NCI-H1417 treated with DMSO at 0.1 percent for 48 hours (cell line): ENCODE measurements at places on chromosomes 7 and 10.

DNA sequence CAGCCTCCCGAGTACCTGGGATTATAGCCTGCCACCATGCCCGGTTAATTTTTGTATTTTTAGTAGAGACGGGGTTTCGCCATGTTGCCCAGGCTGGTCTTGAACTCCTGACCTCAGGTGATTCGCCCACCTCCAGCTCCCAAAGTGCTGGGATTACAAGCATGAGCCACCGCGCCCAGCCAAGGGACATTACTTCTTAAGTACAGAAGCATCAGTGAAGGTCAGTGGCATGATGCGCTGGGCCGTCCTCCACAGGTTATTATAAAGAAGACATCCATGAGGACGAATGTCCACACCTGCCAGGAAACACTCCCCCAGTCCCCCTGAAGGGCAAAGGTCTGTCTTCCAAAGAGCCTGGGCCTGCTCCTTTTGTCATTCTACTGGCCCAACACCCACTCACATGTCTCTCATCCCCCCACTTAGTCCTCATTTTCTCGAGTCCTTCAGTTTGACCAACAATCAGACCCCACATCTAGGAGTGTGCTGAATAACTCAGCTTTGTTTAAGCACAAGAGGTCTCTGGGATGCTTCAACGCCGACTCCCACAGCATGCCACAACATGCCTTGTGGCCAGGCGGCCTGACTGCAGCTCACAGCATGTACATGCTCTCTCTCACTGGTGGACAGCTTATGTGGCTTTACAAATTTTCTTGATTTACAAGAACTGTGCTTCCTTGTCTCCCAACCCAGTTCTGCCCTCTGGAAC, 73.0 kb downstream of the CTBP2 start:
- DNase-seq: no peak

- DNase-seq: no peak
Measured at GRCh38 chr7:68724965-68725364, 873.3 kb upstream of the AUTS2 start.

GRCh38 chr10:114631666-114632417, 26.2 kb downstream of the ABLIM1 start:
- DNase-seq: no peak

DNA sequence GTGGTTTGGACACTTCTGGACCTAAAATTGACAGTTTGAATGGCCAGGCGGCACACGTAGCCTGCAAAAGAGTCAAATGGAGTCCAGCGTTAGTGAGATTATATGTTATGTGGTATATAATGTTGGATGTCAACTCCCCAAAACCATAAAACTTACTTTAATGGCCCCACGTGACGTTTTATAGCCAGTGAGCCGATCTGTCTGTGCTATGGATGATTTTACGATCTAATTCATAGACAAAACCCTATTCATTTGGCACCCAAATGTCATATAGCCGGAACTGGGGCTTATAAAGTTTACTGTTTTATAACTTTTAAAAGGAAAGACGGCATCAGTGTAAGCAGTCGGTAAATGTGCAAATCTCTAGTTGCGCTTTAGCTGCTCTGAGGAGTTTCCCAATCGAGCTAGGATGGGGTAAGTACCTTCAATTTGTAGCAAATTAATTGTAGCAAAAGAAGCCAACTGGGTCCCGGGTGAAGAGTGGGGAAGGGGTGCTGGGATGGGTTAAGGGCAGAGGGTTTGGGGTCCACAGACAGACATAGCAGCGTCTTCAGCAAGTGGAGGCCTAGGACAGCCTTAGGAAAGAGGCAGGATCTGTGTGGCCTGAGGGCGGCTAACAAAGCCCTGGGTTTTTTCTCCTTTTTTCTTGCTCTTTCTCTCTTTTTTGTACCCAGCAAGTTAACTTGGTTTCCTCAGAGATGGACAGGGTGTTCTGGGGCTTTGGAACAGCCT, 3.2 kb downstream of the HOXA5 start:
- no peak for DNase-seq

DNA sequence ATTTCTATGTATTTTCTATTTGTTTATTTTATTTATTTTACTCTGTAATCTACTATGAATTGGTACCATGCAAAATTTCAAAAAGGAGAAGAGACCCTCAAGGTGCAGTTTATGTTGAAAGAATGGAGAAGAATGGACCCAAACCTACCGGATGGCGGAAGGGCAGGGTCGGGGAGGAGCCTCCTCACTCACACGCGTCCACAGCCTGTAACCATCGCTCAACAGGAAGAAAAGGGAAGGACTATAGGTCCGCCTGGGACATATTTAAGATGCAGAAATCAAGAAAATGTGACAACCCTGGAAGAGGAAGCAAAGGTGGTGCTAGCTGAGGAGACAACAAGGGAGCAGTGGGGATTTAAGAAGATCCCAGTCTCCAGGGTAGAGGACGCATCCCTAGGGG, 158.4 kb downstream of the COBL start:
- no peak for DNase-seq

GRCh38 chr7:18096087-18096486, 68.4 kb upstream of the PRPS1L1 start:
- DNase-seq: no peak

GRCh38 chr7:134996097-134996550, 9.8 kb downstream of the AGBL3 start:
- DNase-seq: no peak

DNA sequence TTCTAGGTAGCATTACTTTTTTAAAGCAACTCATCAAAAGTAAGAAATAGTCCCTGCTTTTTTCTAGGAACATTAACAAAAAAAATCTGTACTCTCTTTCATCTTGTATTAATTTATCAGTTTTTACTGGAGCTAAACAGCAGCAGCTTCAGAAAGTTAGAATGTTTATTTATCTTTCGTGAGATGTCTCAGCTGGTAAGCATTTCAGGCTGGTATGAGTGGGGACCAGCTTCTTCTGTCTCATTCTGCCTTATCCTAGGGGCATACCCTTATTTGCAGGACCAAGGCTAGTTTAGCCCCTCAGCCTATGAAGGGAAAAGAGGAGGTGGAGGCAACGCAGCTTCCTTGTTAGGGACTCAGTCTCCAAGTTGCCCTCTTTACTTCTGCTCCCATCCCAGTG, 35.1 kb downstream of the LANCL2 start:
- DNase-seq: no peak

DNA sequence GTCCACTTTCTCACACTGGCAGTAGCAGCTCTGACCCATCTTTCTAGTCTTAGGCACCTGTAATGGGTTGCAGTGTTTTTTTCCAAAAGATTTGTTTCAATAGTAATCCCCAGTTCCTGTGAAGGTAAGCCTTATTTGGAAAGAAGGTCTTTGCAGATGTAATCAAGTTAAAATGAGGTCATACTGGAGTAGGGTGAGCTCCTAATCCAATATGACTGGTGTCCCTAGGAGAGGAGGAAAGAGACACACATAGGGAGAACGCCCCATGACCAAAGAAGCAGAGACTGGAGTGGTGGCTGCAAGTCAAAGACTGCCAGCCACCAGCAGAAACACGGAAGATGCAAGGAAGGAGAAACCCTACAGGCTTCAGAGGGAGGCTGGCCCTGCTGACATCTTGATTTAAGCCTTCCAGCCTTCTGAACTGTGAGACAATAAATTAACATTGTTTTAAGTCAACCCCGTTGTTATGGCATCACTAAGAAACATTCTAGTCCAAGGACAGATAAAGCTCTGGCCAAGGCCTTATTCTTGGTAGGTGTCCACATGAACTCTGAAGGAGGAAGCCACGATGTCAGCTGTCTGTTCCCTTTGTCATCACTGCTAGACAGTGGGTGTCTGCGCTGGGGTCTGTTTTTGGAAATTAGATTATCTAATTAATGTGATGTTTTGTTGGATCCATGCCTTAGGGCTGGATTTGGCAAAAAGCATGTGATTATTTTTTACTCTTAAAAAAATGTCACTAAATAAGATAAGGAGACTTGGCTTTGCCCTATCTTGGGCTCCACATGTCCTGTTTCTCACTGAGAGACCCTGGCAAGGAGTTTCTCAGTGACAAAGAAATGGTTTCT, 214.9 kb downstream of the KCNMA1 start:
- no peak for DNase-seq

- DNase-seq: no peak
Measured at GRCh38 chr7:42074076-42074475, 162.9 kb downstream of the GLI3 start.

GRCh38 chr7:3899559-3899991, 598.5 kb downstream of the SDK1 start:
- DNase-seq: no peak

- DNase-seq: no peak
Measured at GRCh38 chr10:75632805-75633462, 201.5 kb downstream of the LRMDA start.

- no peak for DNase-seq
Measured at GRCh38 chr7:54161621-54162020, 380.6 kb upstream of the VSTM2A start.

GRCh38 chr10:66928776-66929175, 2.9 kb downstream of the LRRTM3 start:
- DNase-seq: no peak

- DNase-seq: no peak
Measured at GRCh38 chr10:73601486-73601921, 10.4 kb upstream of the USP54 start.

DNA sequence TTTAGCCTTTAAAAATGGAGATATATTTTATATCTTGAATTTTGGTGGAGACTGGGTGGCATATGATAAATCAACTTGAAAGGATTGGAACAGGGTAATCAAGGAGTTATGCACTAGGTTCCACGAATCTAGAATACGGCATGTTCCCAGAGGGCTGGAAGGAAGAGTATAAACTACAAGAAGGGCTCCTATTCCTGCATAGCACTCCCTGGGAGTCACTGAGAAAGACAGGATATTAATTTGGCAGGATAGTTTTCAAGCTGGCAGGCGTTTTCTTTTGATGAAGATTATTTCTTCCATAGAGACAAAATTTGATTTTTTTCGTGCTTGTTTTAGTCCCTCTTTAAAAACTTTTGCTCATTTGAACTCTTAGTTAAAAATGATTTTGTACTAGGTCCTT, 119.7 kb downstream of the VWC2 start:
- DNase-seq: no peak

DNA sequence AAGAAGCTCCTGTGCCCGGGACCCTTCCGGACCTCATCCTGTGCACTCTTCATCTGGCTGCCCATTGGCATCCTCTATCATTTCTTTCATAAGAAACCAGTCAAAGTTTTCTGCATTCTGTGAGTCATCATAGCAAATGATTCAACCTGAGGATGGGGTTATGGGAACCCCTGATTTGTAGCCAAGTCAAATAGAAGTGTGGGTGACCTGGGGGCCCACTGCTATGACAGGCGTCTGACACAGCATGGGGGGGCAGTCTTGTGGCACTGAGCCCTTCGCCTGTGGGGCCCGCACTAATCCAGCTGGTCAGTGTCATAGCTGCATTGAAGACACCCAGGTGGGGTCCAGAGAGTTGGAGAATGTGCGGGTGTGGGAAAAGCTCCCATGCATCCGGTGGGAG, 230.4 kb downstream of the USP6NL start:
- no peak for DNase-seq

DNA sequence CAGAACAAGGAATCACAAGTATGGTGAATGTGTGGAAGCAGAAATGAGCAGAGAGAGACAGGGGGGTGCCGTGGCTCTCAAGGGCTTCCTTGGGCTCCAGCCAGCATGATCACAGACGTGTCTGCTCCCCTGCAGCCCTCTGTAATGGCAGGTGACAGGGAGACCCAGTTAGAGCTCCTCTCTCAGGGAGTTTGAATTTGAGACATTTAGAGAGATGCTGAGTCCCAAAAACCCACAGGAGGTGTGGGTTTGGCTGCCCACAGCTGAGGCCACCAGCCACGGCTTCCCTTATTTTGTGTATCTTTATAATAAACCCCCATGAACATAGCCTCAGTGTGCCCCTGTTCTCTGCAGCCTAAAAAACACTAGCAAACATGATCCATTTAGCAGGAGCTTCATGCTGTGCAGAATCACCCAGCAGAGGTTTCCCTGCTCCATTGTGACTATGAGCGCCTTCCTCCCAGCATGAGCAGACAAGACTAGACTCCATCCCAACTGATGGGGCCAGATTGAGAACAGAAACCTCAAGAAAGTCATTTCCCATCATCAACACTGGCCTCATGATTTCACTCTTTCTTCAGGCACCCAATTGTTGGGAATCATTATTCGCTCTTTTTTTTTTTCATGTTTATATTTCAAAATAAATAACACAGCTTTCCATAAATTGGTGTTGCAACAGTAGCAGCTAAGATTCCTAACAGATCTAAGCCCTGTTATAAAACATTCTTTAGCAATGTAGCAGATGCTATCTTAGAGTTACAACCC, 13.4 kb downstream of the NOD1 start:
- DNase-seq: no peak

DNA sequence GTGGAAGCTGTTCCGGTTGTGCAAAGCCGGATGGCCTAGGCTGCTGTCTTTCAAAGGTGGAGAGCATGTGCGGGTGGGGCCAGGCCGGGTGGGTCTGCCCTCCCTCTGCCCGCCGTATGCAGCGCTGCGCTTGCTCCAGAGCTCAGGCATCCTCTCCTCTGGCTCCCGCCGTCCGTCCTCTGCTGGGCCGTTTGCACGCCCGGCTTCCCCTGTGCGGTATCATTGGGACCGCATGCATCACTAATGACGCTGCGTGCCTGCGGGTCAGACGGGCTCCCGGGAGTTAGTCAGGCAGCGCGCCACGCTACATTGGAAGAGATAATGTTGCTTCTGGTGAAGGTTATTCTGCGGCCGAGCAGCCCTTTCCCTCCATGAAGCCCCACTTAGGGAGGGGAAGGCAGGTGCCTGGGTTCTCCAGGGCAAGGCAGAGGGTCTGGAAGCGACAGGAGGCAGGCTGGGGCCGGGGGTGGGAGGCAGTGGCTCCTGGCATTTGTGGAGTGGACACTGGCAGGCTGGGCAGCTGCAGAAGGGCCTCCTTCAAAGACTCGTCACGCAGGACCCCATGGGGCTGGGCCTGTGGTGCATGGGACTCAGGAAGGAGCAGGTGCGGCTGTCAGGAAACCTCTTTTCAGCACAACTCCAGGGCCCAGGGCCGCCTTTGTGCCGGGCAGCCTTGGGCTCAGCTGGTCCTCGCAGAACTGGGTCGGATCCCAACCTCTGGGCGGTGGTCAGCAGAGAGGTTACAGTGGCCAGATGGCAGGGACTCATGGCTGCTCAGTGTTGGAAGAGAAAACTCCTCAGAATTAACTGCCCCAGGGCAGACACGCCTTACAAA, 318.5 kb downstream of the WDR37 start:
- no peak for DNase-seq

- DNase-seq: no peak
Measured at GRCh38 chr7:158312789-158313188, 274.8 kb downstream of the PTPRN2 start.

- DNase-seq: no peak
Measured at GRCh38 chr10:5234106-5234860, 37.6 kb downstream of the AKR1C4 start.
